Hematopoietic multipotent progenitor cell treated with erythropoietin and hydrocortisone succinate and interleukin-3 and kit ligand, for 6 days (in vitro differentiated cells): ENCODE measurements at places on chromosomes 3 and 15.

- peak; percentile 15 for DNase-seq
Measured at GRCh38 chr3:40504636-40505430, 1.0 kb upstream of the ZNF620 start.

DNA sequence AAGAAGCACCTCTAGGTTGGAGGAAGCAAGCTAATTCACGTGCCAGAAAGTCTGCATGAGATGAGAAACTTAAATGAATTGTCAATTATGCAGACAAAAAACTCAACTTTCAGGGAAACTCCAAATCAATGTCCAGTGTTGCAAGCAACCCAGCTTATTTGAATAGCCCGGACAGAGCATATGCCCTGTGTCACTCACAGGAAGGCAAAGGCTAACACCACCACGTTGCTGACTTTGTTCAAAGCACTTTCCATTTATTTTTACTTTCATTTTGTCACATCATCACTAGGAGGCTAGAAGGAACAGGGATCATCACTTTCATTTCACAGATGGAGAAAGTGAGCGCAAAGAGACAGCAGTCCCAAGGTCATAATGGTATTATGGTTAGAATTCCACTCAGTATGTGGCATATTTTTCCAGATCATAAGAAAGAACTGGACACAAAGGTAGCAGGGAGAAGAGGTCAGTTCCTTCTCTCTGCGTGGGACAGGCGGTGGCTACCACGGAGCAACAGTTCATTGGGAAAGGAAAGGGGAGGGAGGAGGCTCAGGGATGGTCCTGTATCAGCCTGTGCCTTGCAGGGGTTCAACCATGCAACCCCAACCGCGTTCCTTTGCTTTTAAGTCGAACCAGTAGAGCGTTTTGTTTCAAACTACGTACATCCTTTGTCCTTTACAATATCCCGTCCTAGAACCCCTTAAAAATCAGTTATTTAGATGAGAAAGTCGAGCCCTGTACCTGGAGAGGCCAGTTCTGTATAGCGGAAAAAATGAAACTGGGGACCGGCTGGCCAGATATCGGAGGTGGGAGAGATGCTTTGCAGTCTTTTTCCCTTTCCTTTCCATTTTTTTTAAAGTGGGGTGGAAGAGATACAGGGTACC, 1.1 kb downstream of the HEG1 start:
- peak; percentile 36 for DNase-seq

GRCh38 chr15:69497667-69498066, 45.0 kb downstream of the RPLP1 start:
- no peak for DNase-seq

- DNase-seq: peak; percentile 64
Measured at GRCh38 chr15:23877502-23878412, 190.7 kb upstream of the NDN start.

- DNase-seq: peak; percentile 77
Measured at GRCh38 chr3:194070634-194071409, 65.1 kb upstream of the HES1 start.

GRCh38 chr3:13023235-13023970, 49.8 kb downstream of the IQSEC1 start:
- DNase-seq: no peak

DNA sequence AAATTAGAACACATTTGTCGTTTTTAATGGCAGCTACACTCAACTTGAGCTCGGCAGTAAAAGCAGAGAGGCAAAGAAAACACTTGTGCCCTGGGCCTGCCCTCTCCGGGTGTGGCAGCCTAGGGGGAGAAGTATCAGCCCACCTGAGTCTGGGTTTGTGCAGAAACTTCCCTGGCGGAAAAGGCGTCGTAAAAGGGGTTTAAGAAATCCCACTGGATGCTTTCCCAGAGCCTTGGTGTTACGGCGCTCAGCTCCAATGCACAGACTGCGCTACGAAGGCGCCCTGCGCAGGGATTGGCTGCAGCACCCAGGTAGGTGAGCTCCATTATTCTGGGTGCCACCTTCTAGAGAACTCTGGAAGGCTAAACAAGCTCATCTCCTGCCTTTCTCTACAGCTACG, 461.5 kb upstream of the NR2F2 start:
- no peak for DNase-seq

- DNase-seq: no peak
Measured at GRCh38 chr15:84003791-84004503, 231.6 kb upstream of the GOLGA6L4 start.

- DNase-seq: no peak
Measured at GRCh38 chr3:9238721-9239295, 10.6 kb downstream of the SRGAP3 start.

- DNase-seq: no peak
Measured at GRCh38 chr3:126543457-126544061, 15.2 kb downstream of the C3orf22 start.

- no peak for DNase-seq
Measured at GRCh38 chr3:187946163-187946691, 201.0 kb upstream of the BCL6 start.

- DNase-seq: no peak
Measured at GRCh38 chr15:48766196-48766595, 44.7 kb downstream of the CEP152 start.

DNA sequence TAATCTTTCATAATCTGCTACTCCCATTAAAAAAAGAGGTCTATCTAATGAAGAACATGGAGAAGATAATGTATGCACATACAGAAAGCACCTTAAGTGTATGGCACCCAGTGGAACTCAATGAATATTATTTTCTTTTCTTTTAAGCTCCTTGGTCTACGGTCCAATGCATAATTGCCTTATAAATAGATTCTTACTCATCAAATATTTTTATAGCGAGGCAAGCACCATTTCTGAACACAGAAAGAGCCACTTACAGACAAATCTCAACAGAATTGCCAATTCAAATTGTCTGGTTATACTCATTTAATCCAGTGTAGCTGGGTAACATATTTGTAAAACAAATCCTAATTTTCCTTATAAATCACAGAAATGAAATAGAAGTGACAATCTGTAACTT, 6.3 kb downstream of the PDZRN3 start:
- no peak for DNase-seq

GRCh38 chr3:149657321-149657925, 402 bp downstream of the WWTR1 start:
- DNase-seq: peak; percentile 23

DNA sequence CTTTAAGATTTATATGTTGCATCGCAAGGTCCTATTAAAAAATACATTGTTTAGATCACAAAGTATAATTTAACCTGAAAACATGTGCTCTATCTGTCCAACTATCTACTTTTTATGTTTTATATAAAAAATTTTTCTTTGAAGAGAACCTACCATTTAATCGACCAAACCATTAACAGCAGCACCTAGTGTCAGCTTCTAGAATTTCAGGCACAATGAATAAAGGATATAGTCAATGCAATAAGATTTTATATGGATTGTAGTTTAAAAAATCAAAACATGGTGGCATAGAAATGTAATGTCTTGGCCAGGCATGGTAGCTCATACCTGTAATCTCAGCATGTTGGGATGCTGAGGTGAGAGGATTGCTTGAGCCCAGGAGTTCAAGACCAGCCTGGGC, 313.7 kb downstream of the GAP43 start:
- peak; percentile 1 for DNase-seq

DNA sequence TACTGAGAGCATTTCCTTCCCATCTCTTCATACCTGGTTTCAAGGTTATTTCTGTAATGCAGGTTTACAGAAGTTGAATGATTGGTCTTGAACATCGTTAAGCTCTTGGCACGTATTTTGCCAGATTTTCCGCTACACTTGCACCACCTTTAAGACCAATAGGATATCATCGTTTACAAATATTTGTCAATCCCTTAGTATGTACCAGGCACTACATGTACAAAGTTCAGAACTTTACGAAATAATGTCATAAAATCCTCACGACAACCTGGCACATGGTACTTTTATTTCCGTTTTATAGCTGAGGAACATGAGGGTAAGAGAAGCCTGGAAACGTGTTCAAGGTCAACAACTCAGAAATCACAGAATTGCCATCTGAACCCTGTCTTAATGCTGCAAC, 6.3 kb downstream of the LRRK1 start:
- DNase-seq: no peak

DNA sequence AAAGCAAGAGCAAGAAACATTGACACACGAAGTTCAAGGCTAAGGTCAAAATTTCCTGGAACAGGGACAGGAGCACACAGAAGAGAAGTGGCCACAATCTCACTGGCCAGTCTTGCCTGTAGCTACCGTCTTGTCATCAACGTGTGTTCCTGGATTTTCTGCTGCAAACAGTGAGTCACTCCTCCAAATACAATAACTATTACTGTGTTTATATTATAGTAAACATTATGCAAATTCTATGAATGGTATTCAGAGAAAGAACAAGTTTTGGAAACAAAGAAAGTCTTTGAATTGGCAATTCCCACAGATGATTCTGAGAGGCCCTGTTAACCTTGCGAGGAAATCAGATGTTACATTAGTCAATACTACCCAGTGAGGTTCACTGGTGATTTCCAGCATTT, 220.5 kb downstream of the FAM43A start:
- no peak for DNase-seq

DNA sequence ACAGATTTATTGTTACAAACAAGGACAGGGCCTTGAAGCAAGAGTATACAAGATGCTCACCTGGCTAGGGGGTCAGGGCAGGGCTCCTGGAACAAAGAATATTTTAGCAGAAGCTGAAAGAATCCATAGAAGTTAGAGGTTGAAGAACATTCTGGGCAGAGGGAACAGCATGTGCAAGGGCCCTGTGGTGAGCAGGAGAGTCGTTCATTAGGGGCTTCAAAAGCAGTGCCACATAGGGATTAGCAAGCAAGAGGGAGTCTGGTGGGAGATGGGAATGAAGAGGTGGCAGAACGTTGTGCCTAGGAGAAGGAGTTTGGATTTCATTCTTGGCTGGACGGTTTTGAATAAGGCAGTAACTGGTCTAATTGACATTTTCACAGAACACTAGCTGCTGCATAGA, 22.9 kb downstream of the DNAJB8 start:
- DNase-seq: no peak

GRCh38 chr3:100402256-100402655, 917 bp downstream of the LNP1 start:
- DNase-seq: peak; percentile 51

- no peak for DNase-seq
Measured at GRCh38 chr3:66228707-66229106, 7.9 kb downstream of the SLC25A26 start.

DNA sequence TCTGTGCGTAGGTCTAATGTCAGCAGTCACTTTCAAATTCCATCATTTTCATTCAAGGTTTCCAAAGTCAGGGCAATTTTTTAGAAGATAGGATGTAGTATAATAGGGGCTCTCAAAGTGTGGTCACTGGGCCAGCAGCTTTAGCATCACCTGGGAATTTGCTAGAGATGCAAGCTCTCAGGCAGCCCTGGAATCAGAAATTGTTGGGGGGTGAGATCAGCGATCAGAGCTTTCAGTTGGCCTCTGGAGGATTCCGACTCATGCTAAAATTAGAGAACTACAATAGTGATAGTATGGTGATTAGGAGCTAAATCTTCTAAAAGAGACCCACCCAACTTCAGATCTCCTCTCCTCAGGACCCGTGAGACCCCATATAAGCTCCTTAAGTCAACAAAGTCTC, 2.4 kb upstream of the FRMD4B start:
- no peak for DNase-seq

DNA sequence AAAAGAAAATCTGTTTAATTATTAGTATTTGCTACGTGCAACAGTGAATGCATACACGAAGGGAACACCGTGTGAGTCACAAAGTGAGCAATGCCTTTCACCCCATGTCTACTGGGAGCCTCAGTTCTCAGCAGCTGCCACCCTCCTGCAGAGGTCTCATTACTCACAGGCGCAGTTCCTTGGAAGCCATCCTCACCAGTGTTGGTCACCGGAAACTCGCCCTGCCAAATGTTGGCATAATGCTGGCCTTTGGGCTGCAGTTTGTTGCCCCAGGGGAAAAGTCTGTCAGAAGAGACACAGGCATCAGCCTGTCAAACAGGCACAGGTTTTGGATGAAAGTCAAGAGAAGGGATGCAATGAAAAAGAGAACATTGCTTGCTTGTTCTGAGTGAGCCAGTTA, 50.1 kb downstream of the SUMF1 start:
- no peak for DNase-seq

DNA sequence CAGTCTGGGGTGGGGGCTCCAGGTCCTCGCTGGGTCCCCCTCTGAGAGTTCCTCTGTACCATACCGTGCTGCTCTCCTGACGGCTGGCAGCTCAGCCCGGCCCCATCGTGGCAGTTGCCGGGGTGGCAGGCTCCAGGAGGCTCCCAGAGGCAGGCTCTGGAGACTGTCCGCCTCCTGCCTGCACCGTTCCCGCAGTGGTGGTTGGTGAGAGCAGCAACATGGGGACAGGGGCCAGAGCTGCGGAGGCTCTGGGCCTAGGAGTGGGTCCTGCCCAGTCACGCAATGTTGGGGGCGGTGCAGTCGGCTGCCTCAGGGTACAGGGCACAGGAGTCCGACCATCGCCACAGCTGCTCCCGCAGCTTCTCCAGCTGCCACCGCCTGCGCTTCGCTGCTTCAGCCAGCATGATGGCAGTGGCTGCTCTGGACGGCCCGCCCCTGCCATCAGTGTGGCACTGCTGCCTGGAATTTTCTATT, 492.7 kb downstream of the AGBL1 start:
- no peak for DNase-seq

GRCh38 chr3:177257006-177257405, 59.7 kb upstream of the TBL1XR1 start:
- no peak for DNase-seq

DNA sequence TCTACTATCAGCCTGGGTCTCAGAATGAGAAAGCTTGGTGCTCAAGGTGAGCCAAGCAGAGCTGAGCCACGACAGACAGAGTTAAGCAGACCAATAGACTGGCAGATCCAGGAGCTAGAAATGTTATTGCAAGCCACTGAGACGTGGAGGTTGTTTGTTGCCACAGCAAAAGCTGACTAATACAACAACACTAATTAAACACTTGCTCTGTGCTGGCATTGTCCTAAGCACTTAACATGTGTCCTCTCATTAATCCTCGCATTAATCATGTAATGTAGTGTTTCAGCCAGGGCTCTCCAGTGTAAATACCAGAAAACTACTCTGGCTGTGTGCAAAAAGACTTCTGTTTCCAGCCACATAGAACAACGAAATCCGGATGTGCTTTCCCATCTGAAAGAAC, 11.6 kb upstream of the SPSB4 start:
- DNase-seq: no peak

- DNase-seq: peak; percentile 92
Measured at GRCh38 chr3:127697551-127698240, 24.9 kb downstream of the ABTB1 start.

- DNase-seq: peak; percentile 46
Measured at GRCh38 chr3:196636369-196637349, 2.8 kb upstream of the NRROS start.

DNA sequence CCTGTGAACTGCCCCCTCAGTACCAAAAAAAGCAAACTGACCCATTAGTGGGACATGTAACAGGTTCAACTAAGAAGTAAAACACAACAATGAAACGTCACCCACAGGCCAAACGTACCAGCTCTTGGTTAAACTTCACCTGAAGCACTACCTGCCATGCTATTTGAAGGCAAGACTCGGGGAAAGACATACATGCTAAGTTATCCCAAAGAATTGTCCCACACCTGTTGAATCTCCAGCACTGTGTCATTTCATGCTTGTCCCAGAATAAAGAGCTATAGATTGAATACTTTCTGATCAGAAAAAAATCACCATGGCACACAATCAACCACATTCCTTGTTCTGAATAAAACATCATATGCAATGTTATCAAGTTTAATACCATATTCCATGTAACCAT, 195.4 kb upstream of the WNT5A start:
- no peak for DNase-seq
